ENCODE measurements at places on chromosomes 3 and 15. TPM values are rescaled to one million over a fixed set of nuclear protein-coding genes. Genes with fewer than 3 reads are reported as not detected.

- peak; percentile 19 for DNase-seq
These were observed 878 bp downstream of the SPPL2A start for GRCh38 chr15:50764461-50765194.

DNA sequence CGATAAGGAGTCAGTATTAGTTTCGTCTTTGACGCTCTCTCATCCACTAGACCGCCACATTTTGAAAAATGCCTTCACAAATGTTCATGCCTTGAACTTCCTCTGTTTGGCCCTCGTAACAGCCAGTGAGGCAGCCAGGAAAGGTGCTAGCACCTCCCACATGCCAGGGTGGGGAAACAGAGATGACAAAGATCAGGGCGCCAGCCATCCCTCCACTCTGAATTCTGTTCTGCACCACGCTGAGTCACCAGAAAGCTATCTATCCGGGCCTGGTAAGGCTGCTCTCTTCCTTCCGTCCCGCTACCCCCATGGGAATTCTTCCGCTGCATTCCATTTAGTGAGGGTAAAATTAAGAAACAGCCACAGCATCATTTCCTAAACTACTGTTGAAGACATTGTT is 31.3 kb upstream of the BCL2L10 start:
- peak; percentile 98 for DNase-seq

GRCh38 chr15:44489464-44489863 is 47.5 kb upstream of the EIF3J start:
- peak; percentile 87 for DNase-seq

GRCh38 chr3:6039971-6040370 is 820.9 kb upstream of the GRM7 start:
- no peak for DNase-seq

- peak; percentile 67 for DNase-seq
These were observed 6.3 kb downstream of the LRRC31 start for GRCh38 chr3:169863458-169863899.

DNA sequence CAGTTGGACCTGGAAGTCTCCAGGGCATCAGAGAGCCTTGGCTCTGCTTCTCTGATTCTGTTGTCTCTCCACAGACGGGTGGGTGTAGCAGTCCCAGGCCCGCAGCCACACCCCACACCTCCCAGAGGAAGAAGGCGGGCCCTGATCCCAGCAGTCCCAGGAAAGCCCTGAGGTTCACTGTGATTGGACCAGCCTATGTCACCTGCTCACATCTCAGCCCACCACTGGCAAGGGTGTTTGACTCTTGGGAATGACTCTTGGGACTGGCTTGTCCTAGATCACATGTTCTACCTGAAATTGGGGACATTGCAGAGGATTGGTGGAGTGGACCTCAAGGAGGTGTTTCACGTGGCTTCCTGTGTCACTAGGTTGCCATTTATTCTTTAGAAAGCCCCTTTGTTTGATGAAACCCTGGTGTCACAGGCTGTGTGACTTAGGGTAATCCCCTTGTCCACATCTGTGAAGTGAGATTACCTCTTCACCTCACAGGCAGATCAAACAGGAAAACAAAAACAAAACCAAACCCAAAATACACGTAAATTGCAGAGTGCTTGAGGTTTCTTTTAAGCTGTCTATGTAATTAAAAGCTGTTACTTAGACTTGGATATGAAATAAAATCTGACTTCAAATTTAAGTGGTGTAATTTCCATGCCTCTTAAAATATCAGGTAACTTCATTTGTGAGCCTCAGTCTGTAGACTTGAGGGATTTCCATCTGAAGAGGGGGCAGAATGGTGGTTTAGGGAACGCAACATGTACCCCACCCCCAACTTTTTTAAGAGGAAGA is 26.7 kb downstream of the FLNB start:
- no peak for DNase-seq

- DNase-seq: peak; percentile 89
These were observed 69.3 kb downstream of the TBC1D2B start for GRCh38 chr15:78007964-78008886.

GRCh38 chr3:100288288-100288894 is 27.6 kb downstream of the TBC1D23 start:
- DNase-seq: no peak

DNA sequence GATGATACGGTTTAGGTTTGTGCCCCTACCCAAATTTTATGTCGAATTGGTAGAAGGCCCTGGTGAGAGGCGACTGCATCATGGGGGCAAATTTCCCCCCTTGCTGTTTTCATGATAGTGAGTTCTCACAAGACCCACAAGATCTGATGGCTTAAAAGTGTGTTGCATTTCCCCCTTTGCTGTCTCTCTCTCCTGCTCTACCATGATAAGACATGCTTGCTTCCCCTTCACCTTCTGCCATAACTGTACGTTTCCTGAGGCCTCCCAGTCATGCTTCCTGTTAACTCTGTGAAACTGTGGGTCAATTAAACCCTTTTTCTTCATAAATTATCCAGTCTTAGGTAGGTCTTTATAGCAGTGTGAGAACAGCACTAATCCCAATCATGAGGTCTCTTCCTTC is 381.2 kb downstream of the RSL24D1 start:
- DNase-seq: no peak

DNA sequence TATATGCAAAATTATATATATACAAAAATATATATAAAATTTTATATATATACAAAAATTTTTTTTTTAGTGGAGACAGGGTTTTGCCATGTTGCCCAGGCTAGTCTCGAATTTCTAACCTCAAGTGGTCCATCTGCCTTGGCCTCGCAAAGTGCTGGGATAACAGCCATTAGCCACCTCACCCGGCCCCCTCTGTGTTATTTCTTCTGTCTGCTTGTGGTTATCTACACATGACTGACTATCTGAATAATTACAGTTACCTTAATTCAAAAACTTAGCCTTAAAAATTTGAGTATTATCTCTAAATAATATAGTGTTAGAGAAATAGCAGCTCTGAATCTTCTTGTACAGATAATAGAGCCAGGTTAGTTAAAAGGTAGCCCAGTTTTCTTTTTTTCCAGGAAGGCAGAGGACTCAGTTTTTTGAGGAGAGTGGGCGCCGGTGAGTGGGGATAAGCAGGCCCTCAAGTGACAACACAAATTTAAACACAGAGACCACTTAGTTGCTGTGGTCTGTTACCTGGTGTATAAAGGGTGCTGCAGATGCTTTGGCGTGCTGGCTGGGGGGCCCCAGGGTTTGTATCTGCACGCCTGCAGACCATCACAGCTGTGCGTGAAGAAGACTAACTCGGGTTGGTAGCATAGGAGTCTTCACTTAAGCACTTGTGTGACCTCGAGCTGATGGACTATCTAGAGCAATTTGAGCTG is 83.7 kb downstream of the TRAK1 start:
- no peak for DNase-seq

DNA sequence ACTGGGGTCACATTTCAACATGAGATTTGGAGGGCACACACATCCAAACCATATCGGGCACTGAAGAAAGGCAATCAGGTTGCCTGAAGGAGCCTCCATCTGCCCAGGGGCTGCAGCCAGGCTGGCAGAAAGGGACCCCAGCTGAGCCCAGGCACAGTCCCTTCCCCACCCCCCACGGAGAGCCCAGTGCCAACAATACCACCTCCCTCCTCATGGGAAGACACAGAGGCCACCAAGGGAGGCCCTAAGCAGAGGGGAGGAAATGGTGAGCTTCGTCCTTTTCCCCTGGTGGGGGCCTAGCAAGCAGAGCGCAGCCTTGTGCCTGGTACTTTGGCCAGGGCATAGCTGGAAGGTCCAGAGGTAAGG is 3.0 kb upstream of the STRA6 start:
- DNase-seq: no peak

- DNase-seq: peak; percentile 86
These were observed 43.3 kb downstream of the RBMS3 start for GRCh38 chr3:29324180-29324651.

DNA sequence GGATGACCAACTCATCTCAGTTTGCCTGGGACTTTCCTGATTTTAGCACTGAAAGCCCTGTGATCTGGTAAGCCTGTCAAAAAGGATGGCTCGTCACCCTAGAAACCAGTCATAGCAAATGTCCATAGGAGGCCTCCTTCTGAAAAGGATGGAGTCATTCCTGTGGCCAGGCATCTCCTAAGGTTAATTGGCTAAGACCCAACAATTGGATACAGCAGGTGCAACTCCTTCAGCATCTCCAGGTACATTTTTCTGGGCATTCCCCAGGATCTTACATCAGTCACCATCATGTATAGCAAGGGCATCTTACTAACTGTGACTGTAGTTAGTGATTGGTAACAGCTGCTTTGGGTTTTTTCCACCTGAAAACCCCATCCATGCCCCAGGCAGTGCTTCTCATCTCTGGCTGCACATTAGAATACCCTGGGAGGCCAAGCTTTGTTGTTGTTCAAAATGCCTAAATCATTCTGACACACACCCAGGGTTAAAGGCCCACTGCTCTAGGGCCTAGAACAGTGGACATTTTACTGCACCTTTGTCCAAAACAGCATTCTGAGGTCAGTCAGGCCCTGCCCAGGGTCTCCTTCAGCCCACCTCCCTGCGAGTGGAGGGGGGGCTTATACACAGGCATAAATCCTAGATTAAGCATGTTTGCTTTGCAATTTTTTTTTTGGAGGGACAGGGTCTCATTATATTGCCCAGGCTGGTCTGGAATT is 28.3 kb upstream of the GALNT15 start:
- peak; percentile 90 for DNase-seq

- peak; percentile 78 for DNase-seq
These were observed 30.0 kb downstream of the CCNL1 start for GRCh38 chr3:157129803-157130466.

The GOLGA6A gene
- total RNA-seq: not detected

The C3orf85 gene
- total RNA-seq: not detected

The CLASP2 gene
- 42.8 TPM for total RNA-seq

The DOCK3 gene
- 0.12 TPM for total RNA-seq

The LCTL gene
- total RNA-seq: 2.2 TPM

The BOC gene
- 17.3 TPM for total RNA-seq

The WWTR1 gene
- total RNA-seq: 103 TPM

The SSUH2 gene
- 1.5 TPM for total RNA-seq

The COPB2 gene
- total RNA-seq: 179 TPM

The CCR9 gene
- total RNA-seq: not detected
